ENCODE measurements at places on chromosomes 3 and 15.

GRCh38 chr3:98545940-98546339 is 14.2 kb downstream of the GPR15 start:
- DNase-seq = peak; percentile 26

GRCh38 chr3:188617270-188617669 is 463.3 kb downstream of the LPP start:
- no peak for DNase-seq

DNA sequence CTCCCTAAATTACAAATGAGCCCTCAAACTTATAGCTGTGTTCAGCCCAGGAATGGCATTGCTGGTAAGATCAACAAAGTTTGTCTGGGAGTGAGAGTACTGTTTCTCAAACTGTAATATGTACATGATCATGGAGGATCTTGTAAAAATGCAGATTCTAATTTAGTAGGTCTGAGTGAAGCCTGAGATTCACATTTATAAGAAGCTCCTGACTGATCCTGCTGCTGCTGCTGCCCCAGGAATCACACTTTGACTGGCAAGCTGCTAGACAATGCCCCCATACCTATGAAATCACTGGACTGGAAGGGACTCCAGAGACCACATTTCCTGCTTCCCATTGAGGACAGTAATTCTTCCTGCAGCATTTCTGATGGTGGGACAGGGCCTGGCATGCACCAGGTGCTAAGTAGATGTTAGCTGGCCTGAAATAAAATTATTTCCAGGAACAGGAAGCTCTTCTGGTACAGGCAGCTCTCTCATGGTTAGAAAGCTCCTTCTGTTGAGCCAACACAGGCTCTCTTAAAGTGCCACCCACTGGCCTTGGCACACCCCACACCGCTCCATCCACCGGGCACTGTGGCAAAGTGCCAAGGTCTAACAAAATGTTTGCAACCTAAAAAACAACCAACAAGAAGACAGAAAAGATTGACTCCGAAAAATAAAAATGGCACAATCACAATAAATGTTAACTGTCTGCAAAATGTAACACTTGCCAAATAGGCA is 36.7 kb upstream of the ZNF710 start:
- DNase-seq = no peak

DNA sequence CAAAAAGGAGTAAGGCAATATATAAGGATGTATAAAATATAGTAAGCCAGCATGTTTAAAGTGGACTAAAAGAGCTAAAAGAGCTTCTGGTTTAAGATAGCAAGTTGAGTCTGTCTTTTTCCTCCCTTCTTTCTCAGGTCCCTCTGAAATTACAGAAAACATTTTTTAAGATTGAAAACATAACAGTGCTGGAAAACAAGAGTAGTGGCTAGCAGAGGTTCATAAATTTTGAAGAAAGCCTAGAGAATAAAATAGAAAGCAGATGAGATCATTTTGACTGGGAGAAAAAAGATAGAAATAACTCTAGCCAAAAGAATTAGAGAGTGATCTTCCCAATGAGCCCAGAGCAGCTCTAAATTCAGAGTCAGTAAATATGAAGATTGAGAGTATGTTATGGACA is 41.9 kb downstream of the ATP8B4 start:
- DNase-seq = no peak

DNA sequence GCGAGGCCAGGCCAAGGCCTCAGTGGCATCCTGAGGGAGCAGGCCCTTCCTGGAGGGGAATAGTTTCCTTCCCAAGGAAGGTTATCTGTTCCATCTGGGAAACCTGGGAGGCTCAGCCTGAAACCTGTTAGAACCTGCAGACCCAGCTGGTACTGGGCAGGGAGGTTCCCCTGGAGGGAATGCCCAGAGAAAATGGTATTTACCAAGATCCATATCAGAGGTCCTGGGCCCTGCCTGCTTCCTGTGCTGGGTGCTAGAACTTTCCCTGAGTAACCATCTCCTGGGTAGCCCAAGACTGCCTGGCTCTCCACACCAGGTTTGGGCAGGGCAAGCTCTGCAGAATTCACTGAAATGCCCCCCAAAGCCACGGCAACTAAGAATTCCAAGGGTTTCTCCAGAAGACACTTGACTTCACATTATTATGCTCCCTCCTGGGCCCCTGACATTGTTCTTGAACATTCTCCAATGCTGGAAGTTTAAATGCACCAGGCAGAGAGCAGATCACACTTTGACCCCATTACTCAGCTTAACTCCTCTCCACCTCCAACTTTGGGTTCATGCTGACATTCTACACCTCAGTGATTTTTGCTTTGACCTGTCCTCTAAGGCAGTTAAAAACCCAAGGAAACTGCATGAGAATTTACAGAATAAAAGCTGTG is 2.0 kb downstream of the CA12 start:
- DNase-seq = no peak

DNA sequence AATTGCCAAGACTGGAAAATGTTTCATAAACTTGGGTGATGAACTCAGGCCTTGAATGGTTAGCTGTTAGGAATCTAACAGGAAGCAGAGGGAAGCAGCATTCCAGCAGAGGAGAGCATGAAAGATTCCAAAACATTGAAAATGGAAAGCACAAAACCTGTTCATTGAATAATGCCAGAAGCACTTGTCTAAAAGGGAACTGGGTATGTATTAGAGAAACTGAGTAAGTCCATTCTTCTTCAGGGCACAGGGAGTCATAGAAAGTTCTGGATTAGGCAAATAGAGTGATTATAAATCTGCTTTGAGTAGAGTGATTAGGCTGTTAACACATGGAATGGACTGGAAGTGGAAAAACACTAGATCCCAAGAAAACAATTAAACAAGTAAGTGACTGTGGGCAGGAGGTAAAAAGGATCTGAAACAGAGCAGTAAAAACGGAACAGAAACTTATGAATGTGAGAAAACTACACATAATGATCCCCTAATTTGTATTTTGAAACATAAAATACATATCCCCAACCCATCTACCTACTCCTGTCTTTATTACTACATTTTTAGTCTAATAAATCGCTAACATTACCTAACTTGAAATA is 343.4 kb downstream of the TBC1D5 start:
- no peak for DNase-seq

DNA sequence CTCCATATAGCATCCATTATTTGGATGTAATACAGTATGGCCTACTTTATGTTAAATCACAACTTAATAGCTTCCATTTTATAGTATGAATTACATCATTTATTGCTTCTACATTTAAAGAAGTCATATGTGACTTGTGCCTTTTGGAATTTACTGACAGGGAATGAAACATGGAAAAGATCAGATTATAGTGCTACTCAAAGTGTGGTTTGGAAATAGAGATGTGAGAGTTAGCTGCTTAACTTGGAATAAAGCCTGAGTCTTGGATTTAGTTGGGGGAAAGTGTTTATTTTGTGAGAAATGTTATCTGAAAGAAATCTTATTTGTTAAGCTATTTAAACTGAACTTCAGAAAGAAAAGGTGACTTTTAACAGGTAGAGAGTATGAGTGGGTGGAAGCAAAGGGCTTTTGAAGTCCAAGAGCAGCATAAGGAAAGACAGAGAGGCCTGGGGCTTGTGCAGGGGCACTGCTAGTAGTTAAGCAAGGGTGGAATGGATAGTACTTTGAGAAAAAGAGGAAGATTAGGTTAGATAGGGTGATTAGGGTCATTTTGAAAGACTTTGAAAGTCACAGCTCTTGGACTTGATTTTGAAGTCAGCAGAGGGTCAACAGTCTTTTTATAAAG is 60.5 kb downstream of the SLMAP start:
- DNase-seq = no peak

DNA sequence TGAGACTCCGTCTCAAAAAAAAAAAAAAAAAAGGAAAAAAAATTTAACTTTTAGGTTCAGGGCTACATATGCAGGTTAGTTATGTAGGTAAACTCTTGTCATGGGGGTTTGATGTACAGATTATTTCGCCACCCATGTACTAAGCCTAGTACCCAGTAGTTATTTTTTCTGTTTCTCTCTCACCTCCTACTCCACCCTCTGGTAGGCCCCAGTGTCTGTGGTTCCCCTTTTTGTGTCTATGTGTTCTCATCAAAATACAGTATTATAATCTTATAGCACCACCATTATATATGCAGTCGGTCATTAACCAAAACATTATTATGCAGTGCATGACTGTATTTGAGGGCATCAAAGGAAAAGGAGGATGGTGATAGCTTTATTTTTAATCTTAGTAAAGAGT is 47.3 kb downstream of the CHP1 start:
- DNase-seq = no peak

- DNase-seq = no peak
These were observed 6.7 kb downstream of the LPCAT4 start for GRCh38 chr15:34360298-34360697.

DNA sequence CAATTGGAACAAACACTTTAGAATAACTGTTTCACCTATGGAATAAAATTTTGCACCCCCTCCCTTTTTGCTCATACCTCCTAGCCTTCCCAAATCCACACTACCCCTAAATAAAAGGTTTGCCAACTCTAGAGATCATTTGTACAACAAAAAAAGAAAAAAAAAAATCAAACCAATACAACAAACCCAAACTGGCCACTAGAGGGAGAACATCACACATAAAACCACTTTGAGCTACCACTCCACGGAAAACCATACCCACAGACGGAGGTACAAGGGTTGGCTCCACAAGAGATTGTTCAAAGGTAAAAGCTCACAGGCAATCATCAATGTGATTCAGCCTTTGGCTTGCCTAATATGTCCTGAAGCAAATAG is 47.6 kb downstream of the SETMAR start:
- DNase-seq = peak; percentile 64

DNA sequence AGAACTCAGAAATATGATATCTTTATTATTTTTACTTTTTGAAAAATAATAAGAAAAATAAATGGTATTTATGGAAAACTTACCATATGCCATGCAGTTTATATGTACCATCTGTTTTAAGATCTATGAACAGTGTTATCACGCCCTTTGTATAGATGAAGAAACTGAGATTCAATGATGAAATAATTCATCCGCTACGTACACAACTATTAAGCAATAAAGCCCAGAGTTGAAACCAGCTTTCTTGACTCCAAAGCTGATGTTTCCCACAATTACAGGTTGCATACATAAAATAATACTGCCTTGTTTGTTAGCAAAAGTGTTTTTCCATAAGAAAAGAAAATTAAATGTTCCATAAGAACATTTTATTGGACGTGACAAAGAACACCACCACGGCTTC is 67.2 kb upstream of the BCL6 start:
- no peak for DNase-seq

GRCh38 chr3:28646435-28646834 is 297.8 kb upstream of the AZI2 start:
- DNase-seq = no peak

DNA sequence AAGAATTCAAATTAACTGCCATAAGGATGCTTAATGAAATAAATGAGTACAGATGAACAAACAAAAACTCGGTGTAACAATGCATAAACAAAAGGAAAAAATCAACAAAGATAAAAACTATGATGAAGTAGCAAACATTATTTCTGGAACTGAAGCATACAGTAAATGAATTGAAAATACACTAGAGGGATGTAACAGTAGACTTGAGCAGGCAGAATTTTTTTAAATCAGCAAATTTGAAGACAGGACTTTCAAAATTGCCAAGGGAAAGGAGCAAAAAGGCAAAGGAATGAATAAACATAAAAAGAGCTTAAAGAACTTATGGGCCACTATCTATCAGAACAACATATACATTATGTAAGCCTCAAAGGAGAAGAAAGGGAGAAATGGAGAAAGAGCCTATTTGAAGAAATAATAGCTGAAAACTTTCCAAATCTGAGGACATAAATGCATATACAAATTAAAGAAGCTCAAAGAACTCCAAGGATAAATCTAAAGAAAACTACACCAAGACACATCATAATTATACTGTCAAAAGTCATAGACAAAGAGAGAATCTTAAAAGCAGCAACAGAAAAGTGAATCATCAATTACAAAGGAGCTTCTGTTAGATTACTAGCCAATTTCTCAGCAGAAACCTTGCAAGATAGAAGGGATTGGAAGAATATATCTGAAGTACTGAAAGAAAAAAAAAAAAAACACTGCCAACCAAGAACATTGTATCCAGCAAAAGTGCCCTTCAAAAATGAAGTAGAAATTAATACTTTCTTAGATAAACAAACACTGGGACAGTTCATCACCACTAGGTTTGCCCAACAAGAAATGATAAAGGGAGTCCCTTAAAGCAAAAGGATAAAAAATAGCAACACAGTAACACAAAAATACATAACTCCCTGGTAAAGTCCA is 15.5 kb downstream of the TOP2B start:
- no peak for DNase-seq

DNA sequence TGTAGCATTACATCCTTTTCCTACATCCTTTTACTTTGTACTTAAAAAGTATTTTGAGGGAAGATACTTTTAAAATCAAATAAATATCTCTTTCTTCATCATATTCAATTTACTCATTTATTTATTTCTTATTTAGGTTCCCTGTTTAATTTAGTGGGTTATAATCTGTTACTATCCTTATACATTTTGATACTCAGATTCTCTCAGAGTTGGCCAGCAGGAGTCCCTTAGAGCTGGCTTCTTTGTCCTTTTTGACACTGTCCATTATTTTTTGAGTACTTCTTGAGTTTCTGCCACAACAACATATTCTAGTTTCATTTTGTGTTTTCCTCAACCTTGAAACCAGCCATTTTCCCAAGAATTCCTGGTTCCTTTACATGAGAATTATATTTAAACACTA is 111.6 kb upstream of the DCBLD2 start:
- DNase-seq = no peak

DNA sequence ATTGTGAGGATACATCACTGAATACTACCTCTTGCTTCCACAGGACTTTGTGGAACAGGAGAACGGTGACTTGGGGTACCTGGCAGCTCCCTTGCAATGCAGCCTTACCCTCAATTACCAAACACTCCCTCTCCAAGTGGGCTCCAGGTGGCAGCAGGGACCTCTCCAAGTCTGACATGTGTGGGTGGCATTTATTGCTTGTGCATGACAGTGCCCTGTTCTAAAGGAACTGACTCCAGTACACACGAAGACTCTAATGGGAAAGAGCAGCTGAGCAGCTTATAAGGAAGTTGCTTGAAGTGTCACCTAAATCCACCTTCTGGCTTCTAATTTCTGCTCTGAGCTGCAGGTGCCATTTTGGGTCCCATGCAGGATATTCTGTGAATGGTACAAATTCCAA is 174.1 kb upstream of the SLCO3A1 start:
- DNase-seq = no peak

- DNase-seq = no peak
These were observed 139.0 kb downstream of the CHDH start for GRCh38 chr3:53707222-53707621.

GRCh38 chr3:71129611-71130431 is 453.7 kb downstream of the FOXP1 start:
- peak; percentile 46 for DNase-seq

GRCh38 chr3:12722226-12722625 is 36.8 kb downstream of the TMEM40 start:
- no peak for DNase-seq

DNA sequence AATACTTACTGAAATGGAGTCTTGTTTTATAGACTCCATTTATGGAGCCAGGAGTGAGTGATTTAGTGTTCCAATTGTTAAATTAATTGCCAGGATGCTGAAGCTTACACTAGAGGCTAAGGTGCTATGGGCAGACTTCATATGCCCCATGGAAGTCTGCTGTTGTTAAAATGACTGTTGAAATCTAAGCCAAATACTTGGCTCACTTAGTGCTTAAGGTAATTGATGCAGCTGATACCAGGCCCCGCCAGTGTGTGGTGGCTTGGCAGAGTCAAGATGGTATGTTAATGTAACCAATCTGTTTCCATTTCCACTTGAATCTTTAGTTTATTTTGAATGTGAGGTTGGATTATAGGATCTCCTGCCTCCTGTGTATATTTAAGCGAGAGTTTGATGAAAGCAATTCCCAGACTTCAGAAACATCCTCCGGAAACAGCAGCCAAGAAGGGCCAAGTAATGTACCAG is 187.1 kb downstream of the ITPR1 start:
- DNase-seq = no peak

- no peak for DNase-seq
These were observed 434.8 kb upstream of the THBS1 start for GRCh38 chr15:39145854-39146625.

Measured in stimulated activated CD4-positive, alpha-beta T cell treated with anti-CD3 and anti-CD28 coated beads, Interleukin-4, amount 100 ng/mL, for 24 hours (primary cell).